ENCODE measurements at places on chromosomes 6 and 20.

DNA sequence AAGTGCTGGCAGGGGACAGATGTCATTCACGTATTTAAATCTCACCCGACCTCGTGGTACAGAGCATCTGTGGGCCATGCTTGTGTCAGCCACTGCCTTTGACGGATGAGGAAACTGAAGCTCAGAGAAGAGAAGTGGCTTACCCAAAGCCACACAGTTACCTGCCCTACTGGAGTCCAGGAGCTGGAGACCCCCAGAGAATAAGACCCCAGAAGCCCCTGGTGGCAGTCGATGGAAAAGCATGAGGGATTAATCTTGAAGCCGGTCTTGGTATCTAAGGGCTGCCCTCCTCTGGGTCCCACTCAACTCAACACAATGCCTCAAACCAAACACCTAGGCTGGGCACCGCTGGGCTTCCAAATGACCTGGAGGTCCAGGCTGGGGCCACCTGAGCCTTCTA, 83.1 kb downstream of the GRM4 start:
- DNase-seq: no peak

- DNase-seq: no peak
These were observed 75.7 kb downstream of the FGD2 start for GRCh38 chr6:37081042-37081607.

DNA sequence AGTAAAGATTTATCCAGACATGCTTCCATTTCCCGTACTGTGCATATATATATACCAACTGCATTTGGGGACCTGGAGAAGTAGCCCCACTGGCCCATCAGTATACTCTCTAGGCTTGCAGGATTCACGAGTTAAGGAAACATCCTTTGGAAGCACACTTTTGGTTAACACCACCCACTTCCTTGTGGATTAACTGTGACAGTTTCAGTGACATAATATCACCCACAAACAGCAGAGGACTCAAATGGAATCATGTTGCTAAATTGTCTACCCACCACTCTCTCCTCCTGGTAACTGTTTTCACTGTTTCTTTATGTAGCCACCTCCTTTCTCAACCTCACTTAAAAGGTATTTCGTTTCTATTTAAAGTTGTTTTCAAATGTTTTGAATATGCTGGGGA, 55.0 kb downstream of the PROKR2 start:
- DNase-seq: no peak

DNA sequence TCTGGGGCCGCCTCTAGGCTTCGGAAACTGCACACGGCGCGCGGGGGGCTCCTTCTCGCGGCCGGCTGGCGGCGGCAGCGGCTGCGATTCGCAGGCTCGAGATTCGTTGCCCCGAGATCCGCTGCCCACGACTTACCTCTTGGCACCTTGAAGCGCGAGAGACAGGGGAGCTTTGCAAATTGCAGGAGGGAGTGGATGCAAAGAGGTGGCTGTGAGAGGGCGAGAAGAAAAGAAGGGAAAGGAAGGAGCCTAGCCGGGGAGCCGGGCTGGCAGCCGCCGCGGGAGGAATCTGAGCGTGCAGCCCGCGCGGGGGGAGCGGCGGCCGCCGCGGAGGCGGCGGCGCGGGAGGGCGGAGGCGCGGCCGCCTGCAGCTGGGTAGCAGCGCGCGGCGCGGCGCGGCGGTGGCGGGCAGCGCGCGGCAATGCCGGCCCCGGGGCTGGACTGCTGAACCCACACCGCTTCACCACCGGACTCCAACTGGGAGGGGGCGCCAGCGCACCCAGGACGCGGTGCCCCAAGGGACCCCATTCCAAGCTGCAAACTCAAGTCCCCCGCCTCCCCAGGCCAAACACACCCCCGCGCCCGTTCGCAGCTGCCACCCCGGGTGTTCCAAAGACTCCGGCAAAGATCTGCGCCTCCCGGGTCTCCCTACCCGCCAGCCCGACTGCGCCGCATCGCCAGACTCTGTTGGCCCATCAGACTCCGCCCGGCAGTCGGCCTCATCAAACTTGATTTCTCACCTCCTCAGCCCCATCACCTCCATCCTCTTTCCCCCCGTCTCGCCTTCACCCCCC, 44.2 kb upstream of the SUPT3H start:
- DNase-seq: peak; percentile 59

DNA sequence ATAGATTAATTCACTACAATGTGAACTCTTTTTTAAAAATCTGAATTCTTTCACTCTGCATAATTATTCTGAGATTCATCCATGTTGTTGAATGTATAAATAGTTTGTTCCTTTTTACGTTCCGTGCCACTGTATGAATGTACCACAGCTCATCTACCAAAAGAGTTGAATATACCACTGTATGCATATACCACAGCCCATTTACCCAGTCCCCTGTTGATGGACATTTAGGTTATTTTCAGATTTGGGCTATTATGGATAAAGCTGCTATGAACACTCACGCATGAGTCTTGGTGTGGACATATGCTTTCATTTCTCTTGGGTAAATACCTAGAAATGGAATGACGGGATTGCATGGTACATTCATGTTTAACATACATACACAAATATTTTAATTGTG, 28.2 kb downstream of the PNPLA1 start:
- DNase-seq: no peak

DNA sequence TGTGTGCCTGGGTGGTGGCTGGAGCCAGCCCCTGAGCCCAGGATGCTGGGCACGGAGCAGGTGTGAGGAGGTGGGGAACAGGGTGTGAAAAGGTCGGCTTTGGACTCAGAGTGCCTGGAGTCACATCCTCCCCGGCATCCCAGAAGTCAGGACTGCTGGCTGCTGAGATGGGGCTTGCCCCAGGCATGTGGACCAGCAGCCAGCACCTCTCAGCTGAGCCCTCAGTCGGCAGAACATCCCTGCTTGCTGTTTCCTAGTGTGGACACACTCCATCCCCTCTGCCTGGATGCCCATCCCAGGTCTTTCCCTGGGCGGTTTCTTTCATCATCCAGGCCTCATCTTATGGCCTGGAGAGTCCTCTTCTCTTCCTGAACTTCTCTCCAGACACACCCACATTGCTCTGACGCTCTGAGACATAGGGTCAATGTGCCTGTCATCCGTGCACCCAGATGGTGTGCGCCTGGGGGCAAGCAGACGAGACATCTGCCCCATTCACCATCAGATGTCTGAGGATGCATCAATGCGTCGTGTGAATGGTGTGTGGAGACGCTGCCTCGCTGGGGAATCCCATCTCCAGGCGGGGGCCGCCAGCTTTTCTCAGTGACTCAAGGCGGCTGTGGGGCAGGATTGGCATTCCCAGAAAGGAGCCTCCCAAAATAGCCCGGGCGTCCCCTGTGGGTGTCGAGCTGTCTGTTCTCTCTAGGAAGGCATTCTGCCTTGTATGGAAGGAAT, 104.2 kb downstream of the SYCP2 start:
- DNase-seq: no peak

DNA sequence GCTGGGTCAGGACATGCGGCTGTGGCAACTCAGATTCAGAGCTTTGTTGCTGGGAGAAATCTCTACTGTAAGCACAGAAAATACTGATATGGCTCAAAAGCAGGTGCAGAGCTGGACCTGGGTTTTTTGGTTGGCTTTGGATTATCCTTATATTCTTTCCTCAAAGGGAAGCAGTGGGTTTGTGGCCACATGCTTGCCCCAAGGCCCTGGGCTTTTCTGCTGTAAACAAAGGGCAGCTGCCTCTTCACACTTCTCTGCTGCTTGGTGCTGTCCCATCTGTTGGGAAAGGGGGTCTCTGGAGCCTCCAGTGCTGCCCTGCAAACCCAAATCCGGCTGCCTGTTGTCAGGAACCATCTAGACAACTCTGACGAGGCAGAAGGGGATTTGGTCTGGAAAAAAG, 52.4 kb downstream of the ANKRD6 start:
- DNase-seq: no peak
